ENCODE measurements at places on chromosomes 7 and 10. TPM values are rescaled to one million over a fixed set of nuclear protein-coding genes. Genes with fewer than 3 reads are reported as not detected.

VKORC1L1 gene
- 12.5 TPM for total RNA-seq

IKZF1 gene
- total RNA-seq: not detected

FGFBP3 gene
- total RNA-seq: 0.12 TPM

INPP5A gene
- total RNA-seq: 37.2 TPM

SPDYE16 gene
- not detected for total RNA-seq

TUBB8 gene
- not detected for total RNA-seq

GPR15LG gene
- total RNA-seq: not detected

NKX2-3 gene
- total RNA-seq: not detected

CALML5 gene
- not detected for total RNA-seq

SORCS1 gene
- 0.09 TPM for total RNA-seq

SLC29A4 gene
- 4.1 TPM for total RNA-seq

PPP1R3C gene
- 20.6 TPM for total RNA-seq
